SJCRH30 (cell line): ENCODE measurements at places on chromosomes 5 and 9. TPM values are rescaled to one million over a fixed set of nuclear protein-coding genes. Genes with fewer than 3 reads are reported as not detected.

Gene LCP2
- not detected in 2 replicates for total RNA-seq

Gene PAPPA
- total RNA-seq: 2.5 and 2.8 TPM in 2 replicates

DNA sequence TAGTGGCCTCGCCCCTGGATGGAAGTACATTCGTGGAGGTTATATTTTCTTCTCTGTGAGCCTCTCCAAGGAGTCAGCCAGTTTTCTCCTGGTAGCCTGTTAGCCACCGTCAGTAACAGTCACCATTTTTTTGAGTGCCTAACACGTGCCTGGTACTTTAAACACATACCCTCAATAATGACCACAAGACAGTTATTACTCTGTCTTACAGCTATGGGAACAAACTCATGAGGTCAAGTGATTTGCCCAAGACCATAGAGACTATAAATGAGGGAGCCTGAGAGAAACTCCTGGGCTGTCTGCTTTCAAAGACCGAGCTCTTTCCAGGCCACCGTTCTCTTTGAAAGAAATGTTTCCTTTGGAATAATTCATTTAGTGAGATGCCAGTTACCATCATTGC, 90.4 kb downstream of the PALM2AKAP2 start:
- no peak for DNase-seq
- H3K36me3 ChIP-seq: peaks cover 22% of the 10 kb centered on the region; the same call in 1 of the 2 replicates
- no peaks in the 10 kb centered on the region for H3K27me3 ChIP-seq

- no peaks in the 10 kb centered on the region for H3K36me3 ChIP-seq
- DNase-seq: peak; percentile 8
- no peaks in the 10 kb centered on the region for H3K27me3 ChIP-seq
- H3K27ac ChIP-seq: no peak overlapping the region
- no peaks in the 10 kb centered on the region for H3K4me1 ChIP-seq
Measured at GRCh38 chr5:153523831-153524230, 33.4 kb downstream of the GRIA1 start.

DNA sequence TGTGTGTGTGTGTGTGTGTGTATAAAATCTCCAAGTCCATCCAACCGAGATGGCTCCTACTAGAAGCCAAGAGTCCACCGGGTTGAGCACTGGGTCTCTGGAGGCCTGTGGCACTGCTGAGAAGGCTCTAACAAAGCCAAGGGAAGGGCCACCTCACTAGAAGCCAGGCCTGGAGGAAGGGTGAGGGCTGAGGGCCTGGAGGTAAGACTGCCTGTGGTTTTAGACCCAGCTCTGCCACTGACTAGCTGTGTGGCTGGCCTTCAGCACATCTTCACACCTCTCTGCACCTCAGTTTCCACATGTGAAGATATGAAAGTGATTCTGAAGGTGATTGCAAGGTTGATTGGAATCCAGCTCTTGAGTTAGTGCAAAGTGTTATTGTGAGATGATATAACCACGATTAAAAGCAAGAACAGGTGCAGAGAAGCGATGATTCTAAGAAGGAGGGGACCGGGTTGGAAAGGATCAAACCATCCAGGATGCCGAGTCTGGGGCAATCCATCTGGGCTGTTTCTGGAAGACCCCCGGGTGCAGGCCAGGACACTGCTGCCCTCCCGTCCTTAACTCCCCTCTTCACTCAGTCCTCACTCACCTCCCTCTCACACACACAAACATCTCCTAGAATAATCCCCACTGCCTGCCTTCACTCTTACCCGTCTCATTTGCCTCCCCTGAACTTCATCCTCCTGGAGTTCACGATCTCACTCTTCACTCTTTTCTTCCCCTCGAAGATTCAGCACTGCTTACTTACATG, 2.3 kb downstream of the IL4 start:
- no peak for DNase-seq
- H3K27ac ChIP-seq: no peak overlapping the region
- peaks cover 6% of the 10 kb centered on the region; the same call in 1 of the 2 replicates for H3K4me1 ChIP-seq
- no peaks in the 10 kb centered on the region for H3K27me3 ChIP-seq
- no peaks in the 10 kb centered on the region for H3K36me3 ChIP-seq
- no peak overlapping the region for H3K4me3 ChIP-seq

DNA sequence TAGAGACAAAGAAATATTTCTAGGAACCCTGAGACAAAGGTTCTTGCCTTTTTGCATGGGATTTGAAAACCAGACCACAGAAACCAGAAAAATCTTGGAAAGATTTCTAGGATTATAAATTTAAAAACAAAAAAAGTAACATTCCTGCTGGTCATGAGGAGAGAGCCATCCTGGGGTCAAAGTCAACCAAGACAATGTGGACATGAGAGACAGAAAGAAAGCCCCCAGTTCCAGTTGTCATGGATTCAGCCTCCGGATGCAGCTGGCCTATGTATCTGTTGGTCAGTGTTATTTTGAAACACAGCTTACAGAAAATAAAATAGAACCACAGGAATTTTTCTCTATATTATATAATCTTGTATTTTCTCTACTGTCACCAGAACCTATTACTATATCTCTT, 24.4 kb upstream of the RGMB start:
- no peak overlapping the region for H3K4me3 ChIP-seq
- no peaks in the 10 kb centered on the region for H3K36me3 ChIP-seq
- DNase-seq: no peak
- H3K4me1 ChIP-seq: no peaks in the 10 kb centered on the region
- H3K27me3 ChIP-seq: no peaks in the 10 kb centered on the region
- H3K27ac ChIP-seq: no peak overlapping the region

DNA sequence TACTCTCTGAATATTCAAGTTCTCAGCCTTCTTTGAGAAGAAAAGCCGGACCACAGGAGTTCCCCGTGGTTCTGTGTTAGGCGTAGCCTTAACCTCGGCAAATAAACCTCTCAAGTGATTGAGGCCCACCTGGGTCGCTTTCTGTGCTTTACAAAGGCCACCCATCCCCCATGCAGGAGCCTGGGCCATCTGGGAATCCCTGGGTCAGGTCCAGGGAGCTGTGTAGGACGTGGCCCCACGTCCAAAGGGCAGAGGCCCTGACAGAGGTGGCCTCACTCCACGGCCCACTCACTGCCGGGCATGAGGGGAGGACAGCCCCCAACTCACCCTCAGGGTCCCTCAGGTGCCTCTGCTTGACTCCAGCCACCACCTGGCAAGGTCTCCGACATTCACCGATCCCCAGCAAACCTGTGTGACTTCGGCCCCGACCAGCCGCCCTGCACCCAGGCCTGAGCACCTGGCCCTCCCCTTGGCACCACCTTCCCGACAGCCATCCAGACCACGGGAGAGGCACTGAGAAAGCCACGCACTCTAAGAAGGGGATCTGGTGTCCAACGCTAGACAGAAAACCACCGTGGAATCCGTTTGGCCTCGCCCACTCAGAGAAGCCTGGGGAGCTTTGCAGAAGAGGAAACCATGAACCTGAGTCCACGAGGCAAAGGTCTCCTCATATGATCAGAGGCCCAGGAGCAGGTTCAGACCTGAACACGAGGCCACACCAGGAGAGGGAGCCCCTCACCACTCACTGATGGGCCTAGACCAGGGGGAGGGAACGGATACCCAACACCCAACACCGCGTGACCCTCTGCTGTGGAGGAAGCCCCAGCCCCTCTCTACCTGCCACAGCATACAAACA, 4.5 kb downstream of the SLC12A7 start:
- no peaks in the 10 kb centered on the region for H3K27me3 ChIP-seq
- H3K27ac ChIP-seq: no peak overlapping the region
- H3K4me3 ChIP-seq: no peak overlapping the region
- peaks cover 26% of the 10 kb centered on the region for H3K4me1 ChIP-seq
